RPMI7951 (cell line): ENCODE measurements at places on chromosomes 12 and 14.

GRCh38 chr14:72264716-72265115 is 332.5 kb downstream of the RGS6 start:
- DNase-seq = no peak

- DNase-seq = no peak
These were observed 75.8 kb downstream of the CAPZA3 start for GRCh38 chr12:18813753-18814152.

DNA sequence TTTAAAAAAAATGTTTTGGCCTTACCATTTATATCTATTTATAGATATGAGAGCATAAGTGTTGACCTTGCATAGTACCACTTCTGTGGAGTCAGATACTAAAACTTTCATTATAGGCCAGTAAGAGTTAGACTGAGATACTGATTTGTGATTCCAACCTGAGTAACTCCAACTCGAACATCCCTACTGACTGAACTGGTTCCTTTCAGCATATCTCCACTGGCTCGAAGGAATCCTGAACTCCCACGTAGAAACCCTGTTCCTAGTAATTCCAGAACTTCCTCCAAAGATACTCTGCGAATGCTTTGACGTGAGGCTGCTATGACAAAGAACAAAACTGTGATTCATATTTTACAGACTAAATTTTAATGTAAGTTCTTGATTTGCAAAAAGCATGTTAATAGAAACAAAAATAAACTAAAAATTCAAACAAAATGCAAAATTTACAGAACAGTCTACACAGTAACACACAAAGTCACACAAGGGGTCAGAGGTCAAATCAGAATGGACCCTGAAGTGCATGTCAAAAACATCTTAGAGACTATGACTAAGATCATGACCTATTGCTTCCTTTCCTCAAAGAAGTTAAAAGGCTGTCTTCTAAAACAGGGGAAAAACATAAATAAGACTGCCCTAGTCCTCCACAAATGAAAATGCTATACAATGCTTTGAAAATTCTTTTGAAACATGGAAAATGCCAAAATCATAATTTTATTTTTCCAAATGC is 31.5 kb downstream of the HEATR5A start:
- DNase-seq = no peak

DNA sequence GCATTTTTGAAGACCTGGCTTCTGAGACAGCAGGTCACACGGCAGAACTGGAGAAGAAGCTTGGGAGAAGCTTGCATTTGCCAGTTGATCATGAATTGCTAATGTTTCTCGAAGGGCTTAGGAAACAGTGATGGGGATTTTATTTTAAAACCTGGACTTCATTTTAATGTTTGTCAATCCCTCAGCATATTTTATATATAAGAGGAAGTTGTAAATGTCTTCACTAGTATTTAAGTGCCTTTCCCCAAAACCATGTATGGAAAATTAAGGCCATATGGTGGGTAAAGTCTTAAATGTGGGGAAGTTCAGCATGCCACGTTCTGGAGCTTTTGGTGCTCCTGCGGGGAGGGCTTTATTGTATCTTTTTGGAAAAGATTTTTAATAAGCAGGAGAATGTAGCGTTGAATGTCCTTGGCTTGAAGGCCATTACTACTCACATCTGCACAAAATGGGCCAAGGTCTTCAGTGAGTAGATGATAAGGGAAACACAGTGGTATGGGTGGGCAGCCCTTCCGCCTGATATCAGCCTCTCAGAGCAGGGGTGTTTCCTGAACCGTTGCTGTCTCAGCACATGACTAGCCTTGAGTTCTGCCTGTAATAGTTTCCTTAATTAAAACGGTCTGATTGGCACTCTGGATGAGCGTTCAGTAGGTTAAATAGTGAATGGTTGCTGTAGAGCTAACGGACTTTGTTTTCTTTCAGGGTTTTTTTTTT is 511.4 kb downstream of the PCNX1 start:
- no peak for DNase-seq

DNA sequence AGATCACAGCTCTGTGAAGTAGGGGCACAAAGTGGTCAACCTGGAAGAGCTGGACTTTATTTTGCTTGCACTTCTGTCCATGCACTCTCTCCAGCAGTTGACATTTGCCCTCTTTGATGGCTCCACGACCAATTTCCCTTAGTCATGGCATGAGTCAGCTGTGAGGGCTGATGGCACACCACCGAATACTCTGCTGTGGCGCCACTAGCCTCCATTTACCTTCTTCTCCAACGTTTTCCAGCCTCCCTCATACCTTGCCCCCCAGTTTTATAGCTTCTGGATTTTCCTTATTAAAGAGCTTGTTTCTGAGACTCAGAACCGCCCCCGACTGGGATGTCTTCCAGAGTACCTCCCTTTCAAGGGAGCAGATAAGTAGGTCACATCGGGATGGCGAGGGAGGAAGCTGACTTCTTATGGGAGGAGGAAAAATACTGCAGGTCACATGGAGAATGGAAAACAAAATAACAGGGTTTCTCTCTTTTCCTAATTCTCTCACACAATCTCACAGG is 17.6 kb downstream of the NINJ2 start:
- DNase-seq = peak; percentile 74
